ENCODE measurements at places on chromosomes 12 and 14.

- no peak for DNase-seq
Observed at GRCh38 chr14:34682787-34683321, 31.5 kb downstream of the CFL2 start.

- no peak for DNase-seq
Observed at GRCh38 chr12:640773-641172, 22.5 kb downstream of the NINJ2 start.

- DNase-seq: no peak
Observed at GRCh38 chr14:21536418-21537089, 10.4 kb upstream of the SALL2 start.

- DNase-seq: no peak
Observed at GRCh38 chr14:93271111-93271510, 61.7 kb downstream of the BTBD7 start.

DNA sequence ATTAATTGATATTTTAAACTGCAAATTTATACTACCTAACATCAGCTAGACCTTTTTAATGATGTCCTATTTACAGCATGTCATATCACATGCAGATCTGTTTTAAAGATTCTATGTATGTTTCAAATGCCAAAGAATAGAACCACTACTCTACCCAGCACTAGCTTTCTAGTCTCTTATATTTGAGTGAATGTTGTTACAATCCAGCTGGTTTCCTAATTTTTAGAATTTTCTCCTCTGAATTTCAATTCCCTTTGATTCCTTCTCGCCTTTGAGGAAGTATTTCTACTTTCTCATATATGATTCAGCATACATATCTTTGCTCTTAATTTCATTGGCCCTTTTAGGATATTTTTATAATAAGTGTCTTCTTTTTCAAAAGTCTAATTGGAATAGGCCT lies 841.9 kb downstream of the TMTC2 start:
- no peak for DNase-seq

DNA sequence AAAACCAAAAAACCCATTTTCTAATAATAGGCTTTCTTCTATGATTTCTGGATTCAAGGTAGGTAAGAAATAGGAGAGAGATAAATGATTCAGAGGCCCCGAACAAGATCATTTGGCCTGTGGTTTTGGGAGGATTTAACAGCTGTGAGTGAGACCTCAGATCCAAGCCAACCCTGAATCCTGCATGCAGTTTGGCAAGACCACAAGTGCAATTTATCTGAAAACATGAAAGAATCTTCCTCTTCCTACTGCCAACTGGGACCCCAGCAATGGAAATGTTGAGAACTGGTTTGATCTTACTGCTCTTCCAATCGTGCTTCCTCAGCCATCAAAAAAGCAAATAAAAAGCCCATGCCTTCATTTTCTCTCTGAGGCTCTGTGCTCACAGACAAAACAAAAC lies 519.7 kb upstream of the TBX3 start:
- DNase-seq: no peak
